ENCODE measurements at places on chromosomes 12 and 14.

- DNase-seq, result no peak
Measured at GRCh38 chr12:124413401-124413800, 118.5 kb downstream of the RFLNA start.

DNA sequence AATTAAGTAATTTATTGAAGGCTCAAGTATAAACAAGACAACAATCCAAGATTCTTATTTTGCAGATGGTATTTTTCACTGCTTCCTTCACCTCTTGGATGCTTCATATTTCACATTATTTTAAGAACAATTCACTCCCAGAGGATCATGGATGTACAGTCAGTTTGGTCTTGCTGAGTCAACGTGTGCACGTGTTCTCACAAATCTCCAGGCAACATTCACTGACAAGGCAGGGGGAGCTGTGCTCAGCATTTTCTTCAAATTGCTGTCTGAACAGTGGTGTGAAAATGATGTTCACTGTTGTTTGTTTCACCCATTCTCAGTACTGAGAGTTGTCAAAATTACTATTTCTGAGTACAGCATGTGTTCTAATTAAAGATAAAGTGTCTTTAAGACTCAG, 118.3 kb upstream of the SLC38A4 start:
- no peak for DNase-seq

- DNase-seq, result no peak
Measured at GRCh38 chr12:132006056-132006680, 56.4 kb downstream of the EP400 start.

DNA sequence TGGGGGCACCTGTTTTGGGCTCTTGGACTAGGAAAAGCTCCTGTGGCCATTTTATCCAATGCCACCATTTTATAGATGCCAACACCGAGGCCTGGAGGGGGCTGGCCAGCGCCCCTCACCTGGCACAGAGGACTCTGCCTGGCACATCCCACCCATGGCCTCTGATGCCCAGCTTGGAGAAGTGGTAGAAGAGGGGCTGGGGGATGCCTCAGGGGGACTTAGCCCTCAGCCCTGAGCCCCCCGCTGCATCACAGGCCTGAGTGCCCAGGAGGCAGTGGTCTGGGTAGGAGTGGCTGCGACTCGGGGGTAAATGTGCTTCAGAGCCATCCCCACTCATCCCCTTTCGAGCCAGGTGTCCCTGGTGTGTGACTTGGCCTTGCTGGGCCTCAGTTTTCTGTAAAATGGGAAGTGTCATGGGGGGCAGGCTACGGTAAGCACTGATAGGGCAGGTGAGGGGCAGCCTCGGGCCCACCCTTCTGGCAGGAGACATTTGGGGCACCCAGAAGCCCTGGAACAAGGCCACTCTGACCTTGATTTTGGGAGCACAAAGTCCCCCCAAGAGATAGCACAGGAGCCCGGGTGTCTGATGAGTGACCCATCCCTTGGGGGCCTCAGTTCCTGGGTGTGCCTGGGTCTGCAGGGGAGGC, 22.5 kb downstream of the SH2B3 start:
- no peak for DNase-seq

- no peak for DNase-seq
Measured at GRCh38 chr14:22478247-22478646, 110.8 kb downstream of the DAD1 start.

Data from CD4-positive, alpha-beta T cell treated with Interleukin-15 for 1 hour (primary cell).